ENCODE measurements at places on chromosomes 4 and X. TPM values are rescaled to one million over a fixed set of nuclear protein-coding genes. Genes with fewer than 3 reads are reported as not detected.

RNF212 gene
- total RNA-seq: 4.2 TPM

TMPRSS11B gene
- not detected for total RNA-seq

TEX13B gene
- total RNA-seq: not detected

- no peak for DNase-seq
Observed at GRCh38 chrX:128992107-128992971, 531.0 kb downstream of the SMARCA1 start.

- DNase-seq: no peak
Observed at GRCh38 chr4:76562836-76563453, 127.9 kb downstream of the SHROOM3 start.

VCX3A gene
- not detected for total RNA-seq

GRCh38 chr4:1349359-1350168 is 2.6 kb downstream of the UVSSA start:
- DNase-seq: no peak

BCORL1 gene
- 42.5 TPM for total RNA-seq

PHOX2B gene
- total RNA-seq: not detected

DNA sequence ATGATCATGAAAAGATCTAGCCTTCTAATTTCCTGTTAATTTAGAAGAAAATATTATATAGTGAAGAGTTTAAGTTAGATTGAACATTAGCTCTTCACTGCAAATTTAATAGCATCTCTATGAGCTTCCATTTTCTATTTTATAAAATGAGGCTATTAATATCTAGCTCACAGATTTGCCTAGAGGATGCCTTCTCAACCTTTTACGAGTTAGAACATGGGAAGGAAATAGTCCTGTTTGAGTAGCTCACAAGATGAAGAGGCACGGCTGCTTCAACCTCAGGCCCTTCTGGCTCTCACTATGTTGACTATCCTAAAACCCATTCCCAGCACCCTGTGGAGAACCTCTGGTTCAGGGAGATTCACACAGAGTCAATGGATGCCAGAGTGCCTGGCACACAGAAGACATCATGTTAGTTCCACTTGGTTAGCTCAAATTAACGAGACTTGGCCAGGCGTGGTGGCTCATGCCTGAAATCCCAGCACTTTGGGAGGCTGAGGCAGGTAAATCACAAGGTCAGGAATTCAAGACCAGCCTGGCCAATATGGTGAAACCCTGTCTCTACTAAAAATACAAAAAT is 97.9 kb upstream of the GUCY1A1 start:
- DNase-seq: no peak

DNA sequence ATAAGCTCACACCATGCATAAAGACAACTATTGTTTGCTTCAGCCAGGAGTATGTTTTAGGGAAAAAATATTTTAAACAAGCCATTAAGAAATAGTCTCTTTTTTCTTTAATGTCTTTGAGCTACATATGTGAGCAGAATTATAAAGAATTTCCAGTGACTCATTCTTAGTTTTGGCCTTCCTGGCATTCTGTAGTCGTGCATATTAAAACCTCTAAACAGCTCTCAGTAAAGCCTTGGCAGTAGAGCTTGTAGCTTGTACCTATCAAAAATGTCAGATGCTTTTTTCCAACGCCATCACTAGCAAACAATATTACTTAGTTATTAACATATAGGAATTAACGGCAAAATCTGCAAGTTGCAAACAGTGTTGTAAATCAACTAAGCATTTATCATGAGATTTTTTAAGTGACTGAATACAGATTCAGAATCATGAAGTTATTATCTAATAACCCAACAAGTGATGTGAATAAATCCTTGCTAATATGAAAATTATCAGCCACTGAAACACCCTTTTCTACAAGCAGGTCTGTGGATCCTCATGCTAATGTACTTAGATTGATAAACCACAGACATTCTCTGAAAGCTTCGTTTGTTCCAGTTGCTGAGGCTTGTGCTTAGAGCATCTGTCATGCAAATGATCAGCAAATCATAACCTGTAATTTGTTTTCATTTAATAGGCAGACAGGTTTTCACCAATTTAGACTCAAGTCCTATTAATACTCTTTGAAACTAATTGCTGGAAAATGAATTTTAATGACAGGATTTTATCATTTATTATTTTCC is 412.0 kb upstream of the ATOH1 start:
- no peak for DNase-seq

GPRASP2 gene
- total RNA-seq: 5.5 TPM

DNA sequence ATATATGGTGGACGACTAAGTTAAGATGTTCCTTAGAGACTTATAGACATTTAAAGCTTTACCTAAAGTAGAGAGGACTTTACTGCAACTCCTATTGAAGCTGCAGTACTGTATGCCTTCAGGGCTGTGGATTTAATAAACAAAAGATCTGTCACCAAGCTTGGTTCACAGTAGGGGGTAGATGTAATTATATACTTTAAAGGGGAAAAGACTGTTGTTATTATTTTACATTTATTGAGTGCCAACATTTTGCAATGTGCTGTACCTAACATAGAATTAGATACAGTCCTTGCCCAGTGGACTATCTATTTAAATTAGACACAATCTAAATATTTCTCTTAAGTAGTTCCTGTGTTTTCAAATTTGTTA is 67.2 kb downstream of the SLIT2 start:
- DNase-seq: no peak

DNA sequence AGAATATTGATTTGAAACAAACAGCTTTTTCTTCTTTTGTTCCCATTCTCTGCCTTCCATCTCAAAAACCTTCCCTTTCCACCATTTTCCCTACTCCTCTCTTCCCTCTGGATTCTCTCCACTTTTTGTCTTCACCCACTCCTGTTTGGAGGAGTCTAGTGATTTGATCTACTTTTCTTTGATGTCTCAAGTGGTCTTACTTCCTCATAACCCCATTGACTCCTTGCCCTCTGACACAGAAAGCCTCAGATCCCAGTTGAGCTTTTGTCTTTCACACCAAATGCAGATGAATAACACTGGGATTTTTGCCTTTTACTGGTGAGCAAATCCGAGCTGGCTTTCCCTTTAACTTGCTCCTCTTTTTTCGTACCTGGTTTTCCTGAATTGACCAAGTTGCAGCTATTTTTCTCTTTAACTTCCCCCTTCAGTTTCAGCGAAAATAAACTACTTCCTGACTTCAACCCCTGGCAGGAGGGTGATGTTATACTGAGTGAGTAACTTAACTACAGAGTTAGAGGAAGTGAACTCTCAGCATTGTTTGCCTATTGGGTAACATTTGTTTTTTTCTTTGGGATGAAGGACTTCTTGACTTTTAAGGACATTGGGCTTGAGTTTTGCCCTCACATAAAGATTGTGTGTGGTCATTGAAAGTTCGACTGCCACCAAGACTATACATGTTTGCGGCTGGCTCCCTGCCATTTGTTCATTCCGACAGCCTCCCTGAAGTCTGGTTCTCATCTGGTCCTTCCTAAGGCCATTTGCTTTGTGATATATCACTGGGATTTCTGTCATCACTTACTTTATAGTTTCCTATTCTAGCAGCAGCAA is 392.8 kb upstream of the NR3C2 start:
- no peak for DNase-seq

DNA sequence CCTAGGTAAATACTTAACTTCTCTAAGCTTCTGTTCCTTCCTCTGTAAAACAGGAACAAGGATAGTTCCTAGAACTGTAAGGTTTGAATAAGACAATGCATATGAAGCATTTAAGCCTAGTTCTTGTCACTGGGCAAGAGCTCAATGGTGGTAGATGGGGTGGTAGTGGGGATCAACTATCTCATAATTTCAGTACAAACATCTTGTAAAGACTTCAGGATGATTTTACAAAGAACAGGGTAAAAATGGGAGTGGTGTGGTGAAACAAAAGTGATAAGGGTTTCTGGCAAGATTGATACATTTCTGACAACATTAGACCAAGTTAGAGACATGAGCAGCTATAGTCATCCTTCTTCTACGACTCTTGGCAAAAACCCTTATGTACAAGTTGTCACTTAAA is 137.8 kb downstream of the SCFD2 start:
- no peak for DNase-seq

FAM53A gene
- total RNA-seq: 2.9 TPM

DNA sequence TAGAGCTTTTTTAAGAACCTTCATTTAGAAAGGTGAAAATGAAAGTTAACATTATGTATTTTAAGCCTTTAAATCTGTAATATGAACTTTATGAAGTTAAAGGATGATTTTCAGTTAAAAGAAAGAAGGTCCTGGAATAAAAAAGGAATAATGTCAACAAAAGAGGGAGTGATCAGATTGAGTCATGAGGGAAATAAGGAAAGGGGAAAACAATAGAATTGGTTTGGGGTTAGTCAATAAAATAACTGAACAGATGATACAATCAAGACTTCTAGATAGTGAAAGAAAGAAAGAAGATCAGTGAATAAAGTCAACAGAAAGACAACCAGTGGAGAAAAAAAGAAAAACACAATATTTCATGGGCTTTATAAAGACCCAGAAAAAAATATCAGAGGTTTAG is 291.6 kb upstream of the ARSJ start:
- DNase-seq: no peak

- DNase-seq: no peak
Observed at GRCh38 chrX:26352891-26353430, 137.0 kb downstream of the MAGEB5 start.

DNA sequence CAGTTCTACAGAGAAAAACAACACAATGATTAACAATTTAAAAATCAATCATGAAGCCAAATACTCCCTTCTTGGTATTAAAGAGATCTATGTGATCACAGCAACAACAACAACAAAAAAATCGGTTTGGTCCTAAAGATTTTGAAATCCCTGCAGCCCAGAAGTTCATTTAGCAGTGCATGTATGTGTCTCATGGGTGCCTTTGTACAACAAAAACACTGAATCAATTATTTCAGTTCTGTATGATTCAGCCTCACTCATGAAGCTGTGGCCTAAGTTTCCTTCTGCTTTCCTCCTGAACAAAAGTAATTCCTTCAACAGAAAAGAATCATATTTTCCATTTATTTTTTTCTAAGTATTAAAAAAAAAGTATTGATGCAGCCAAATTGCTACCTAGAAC is 393.4 kb upstream of the NDST3 start:
- DNase-seq: no peak

GRCh38 chr4:1291091-1291490 is 1.4 kb downstream of the MAEA start:
- no peak for DNase-seq

- no peak for DNase-seq
Observed at GRCh38 chr4:24768006-24768405, 27.4 kb upstream of the SOD3 start.

IQCM gene
- not detected for total RNA-seq

GRCh38 chr4:123740236-123740635 is 343.6 kb downstream of the SPRY1 start:
- DNase-seq: no peak

RS1 gene
- not detected for total RNA-seq

DNA sequence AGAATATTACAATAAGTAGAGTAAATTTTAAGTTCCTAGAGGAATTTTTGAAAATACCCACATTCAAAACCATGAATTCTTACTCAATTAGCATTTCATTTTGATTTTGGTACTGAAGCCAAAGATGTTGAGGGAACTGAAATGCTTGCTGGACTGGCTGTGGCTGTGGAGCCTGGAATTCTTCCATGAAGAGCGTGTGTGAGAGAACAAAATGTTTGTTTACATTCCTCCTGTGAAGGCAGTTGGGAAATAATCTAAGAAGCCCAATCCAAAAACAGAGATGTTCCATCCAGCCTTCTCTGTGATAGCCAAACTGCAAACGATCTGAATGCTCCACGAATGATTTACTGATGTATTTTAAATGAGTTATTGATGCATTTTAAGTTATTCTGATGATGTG is 3.8 kb upstream of the ADH1B start:
- DNase-seq: no peak

- no peak for DNase-seq
Observed at GRCh38 chr4:183424109-183424744, 20.2 kb upstream of the CDKN2AIP start.

PTCHD1 gene
- 0.19 TPM for total RNA-seq

DNA sequence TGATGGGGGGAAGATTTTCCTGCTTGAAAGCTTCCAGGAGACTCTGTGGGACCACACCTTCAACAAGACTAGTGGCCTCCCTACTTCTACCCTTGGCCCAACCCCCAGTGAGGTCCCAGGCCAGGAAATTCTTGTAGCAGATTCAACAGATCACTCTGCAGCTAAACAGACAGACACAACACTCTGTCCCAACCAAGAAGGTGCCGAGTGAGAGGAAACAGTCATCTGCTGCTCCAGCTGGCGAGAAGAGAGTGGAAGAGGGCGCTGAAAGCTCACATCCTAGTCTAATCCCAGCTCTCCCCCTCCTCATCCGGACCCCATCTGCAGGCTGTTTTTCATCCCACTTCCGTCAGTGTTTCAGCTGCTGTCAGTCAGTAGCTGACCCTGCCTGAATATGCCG is 63.4 kb downstream of the CHRDL1 start:
- no peak for DNase-seq

CXCL5 gene
- total RNA-seq: 0.58 TPM

FAM9B gene
- total RNA-seq: not detected
